ENCODE measurements at places on chromosomes 7 and 10. TPM values are rescaled to one million over a fixed set of nuclear protein-coding genes. Genes with fewer than 3 reads are reported as not detected.

NEUROD6 gene
- not detected for polyA plus RNA-seq

GRCh38 chr7:90269163-90269562 is 24.2 kb downstream of the CFAP69 start:
- DNase-seq = no peak

VENTX gene
- not detected for polyA plus RNA-seq

- DNase-seq = no peak
Observed at GRCh38 chr10:48332166-48332870, 25.8 kb downstream of the MAPK8 start.

DNA sequence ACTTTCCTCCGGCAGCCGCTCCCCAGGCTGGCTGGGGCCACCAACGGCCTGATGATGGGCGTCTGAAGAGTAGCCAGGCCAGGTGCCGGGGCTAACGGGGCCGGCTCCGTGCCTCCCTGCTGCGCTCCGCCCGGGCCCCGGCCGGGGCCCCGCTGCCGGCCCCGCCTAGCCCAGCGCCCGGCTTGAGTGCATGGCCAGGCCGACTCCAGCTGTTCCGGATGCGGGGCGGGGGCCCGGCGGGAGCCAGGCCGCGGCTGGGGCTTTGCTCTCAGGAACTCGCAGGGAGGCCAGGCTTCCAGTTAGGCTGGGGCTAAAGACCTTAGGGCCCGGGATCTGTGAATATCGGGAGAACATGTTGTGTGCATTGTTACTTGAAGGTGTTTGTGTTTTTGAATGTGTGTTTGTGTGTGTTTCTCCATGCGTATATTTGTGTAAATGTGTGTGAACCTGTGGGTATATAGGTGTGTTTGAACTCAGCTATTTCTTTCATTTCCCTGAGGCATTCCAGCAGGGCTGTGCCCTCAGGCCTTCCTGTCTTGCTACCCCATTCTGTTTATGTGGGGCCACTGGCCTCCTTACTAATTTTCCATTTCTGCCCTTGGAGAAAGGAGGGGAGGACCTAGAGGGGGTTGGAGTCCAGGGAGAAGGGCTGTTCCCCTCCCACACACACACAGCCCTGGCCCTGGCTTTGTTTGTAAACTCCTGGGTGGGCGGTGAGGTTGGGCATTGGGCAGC is 1.1 kb upstream of the LBX1 start:
- no peak for DNase-seq

DNA sequence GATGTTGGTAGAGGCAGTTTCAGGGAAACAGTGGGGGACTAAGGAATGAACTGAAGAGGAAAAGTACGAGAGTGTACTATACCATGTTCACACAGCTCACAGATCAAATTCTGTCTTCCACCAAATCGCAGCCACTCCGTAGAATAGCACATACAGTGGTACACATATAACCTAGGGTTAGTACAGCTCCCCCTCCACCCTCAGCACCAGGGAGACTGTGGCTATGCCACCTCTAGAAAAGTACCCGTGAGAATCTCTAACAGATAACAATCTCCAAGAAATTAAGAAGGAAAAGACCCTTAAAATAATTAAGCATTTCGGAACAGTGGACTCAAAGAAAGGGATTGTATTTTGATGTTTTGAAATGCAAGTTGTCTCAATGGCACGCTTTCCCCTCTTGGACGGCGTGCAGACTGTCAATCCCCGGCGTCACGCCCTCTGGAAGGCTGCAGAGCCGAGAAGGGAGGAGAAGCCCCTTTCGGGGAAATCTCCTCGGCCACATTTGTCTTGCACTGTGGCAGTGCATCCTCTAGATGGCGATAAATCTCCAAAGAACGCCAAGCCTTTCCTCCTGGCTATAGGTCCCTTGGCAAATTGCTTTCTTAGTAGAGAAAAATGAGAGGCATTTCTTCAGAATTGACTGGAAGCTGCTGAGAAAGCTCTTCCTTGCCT is 345.0 kb downstream of the REEP3 start:
- DNase-seq = peak; percentile 42

GRCh38 chr7:92766461-92767003 is 69.8 kb downstream of the CDK6 start:
- DNase-seq = peak; percentile 51

DNA sequence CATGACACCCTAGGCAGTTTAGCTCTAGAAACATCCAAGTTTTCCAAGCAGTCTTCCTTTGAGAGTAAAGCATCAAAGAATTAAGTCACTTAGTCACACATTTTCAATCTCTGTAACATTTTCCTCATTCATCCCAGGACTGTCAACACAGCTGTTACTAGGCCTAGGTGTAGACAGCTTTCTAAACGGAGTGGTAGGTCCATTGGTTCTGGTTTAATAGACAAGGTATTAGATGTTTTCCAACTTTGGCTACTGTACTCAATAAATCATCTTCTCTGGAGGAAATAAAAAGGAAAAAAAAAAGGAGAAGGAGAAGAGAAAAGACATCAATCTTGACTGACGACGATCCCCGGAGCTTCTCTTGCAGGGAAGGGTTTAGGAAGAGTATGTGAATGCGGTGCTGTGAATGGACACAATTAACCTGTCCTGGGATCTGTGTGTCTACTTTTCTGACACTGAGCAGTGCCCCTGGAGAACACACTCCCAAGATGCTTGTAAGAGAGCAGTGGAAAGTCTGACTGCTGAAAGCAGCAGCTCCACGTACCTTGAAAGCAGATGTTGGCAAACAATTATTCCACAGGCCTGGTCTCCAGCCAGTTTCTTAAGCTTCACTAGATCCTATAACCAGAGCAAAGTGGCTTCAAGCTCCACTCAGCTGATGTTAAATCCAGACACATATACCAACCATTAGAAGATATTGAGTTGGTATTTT is 59.1 kb downstream of the CXCL12 start:
- no peak for DNase-seq

GRCh38 chr7:100895956-100896731 is 456 bp upstream of the ACHE start:
- peak; percentile 16 for DNase-seq

PHYHIPL gene
- not detected for polyA plus RNA-seq

NPY gene
- polyA plus RNA-seq = not detected

GRCh38 chr7:50792342-50793119 is 9.8 kb upstream of the GRB10 start:
- DNase-seq = peak; percentile 20

GRCh38 chr10:58741673-58742072 is 229.0 kb downstream of the BICC1 start:
- DNase-seq = no peak

DNA sequence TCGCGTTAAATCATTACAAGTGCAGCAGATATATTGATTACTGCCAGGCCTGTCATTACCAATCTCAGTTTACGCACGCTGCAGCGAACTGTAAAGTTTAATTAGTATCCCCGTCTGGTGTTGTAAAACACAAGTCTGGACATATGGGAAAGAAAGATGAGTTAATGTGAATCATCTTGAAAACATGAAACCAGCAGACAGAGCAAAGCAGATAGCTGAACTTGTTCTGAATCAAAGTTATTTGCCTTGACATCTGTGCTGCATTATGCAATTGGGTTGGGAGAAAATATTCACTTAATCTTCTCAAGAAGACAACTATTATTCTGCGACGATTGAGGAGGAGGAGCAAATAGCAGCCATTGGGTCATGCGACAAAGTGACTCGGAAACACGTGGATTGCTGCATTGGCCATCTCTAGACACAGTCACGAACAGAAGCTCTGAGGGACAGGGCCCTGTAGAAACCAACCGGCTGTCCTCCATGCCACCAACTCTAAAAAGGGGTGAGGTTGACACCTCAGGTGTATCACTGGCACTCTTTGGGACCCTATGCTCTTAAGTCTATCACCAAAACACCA is 156.3 kb upstream of the C7orf33 start:
- DNase-seq = peak; percentile 75

GRCh38 chr10:79390551-79391229 is 43.4 kb downstream of the PPIF start:
- no peak for DNase-seq

DNA sequence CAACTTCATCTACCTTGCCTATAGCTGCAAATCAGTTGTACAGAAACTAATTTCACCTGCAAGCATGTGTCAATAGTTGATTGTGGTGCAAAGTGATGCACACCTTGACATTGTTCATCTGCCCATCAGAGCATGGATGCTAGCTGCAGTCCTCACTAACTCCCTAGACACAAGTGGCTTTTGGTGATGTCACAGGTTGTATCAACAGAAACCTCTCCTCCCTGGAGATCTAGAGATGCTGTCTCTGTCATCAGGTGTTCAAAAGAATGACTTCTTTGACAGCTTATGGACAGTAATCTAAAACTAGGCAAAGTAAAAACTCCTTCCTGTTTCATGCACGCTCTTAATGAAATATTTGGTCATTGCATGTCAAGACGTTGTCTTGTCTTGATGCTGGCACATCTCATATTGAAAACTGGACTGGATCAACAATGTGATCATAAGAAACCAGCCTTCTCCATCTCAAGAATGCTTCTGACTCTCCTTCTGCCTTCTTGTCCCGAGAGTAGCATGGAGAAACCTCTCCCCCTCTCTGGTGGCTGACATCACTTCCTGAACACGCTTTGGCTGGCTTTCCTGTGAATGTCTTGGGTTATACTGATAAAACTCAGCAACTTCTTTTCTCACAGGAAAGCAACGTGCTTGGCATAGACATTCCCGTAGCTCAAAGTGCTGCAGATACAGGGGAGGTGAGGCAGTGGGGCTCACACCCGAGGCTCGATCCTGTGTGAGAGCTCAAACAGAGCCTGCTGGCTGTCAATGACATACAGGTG is 176.2 kb upstream of the CDCA7L start:
- DNase-seq = no peak

WEE2 gene
- not detected for polyA plus RNA-seq

DNA sequence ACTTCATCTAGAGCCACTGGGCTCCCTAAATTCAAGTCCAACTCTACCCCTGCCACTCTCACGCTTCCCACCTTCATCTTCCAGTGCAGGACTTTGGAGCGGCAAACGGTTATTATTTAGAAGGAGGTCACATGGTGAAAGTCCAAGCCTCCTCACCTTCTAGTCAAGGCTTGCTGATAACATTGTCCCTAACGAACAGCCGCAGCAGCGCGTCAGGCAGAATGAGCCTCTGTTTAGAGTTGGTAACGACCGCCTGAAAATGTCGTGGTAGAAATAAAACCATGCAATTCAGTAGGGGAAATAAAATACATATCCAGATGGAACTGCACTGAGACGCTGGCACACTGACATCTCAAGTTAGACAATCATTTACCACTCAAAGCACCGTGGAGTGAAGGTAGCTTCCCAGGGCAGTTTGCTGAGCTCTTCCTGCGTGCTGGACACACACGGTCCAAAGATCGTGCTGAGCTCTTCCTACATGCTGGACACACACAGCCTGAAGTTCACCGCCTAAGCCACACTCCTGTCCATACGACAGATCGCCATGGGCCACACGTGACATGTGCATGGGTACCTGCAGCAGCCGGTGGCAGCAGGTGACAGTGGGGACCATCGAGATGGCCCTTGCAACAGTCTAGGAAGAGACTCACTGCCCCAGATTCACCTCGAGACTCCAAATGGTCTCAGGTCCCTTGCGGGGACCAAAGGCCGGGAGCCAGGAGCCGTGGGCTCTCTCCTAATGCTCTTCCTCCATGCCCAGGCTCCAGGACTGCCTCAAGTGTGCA is 323.5 kb downstream of the PTPRN2 start:
- no peak for DNase-seq

GRCh38 chr7:48311464-48312100 is 140.3 kb downstream of the ABCA13 start:
- DNase-seq = no peak

- DNase-seq = no peak
Observed at GRCh38 chr10:102619281-102619981, 24.8 kb upstream of the TRIM8 start.

GRCh38 chr7:141076377-141076776 is 2.5 kb downstream of the TMEM178B start:
- DNase-seq = no peak

SPAM1 gene
- not detected for polyA plus RNA-seq

ASB10 gene
- not detected for polyA plus RNA-seq

TAS2R5 gene
- polyA plus RNA-seq = 0.09 TPM

DNA sequence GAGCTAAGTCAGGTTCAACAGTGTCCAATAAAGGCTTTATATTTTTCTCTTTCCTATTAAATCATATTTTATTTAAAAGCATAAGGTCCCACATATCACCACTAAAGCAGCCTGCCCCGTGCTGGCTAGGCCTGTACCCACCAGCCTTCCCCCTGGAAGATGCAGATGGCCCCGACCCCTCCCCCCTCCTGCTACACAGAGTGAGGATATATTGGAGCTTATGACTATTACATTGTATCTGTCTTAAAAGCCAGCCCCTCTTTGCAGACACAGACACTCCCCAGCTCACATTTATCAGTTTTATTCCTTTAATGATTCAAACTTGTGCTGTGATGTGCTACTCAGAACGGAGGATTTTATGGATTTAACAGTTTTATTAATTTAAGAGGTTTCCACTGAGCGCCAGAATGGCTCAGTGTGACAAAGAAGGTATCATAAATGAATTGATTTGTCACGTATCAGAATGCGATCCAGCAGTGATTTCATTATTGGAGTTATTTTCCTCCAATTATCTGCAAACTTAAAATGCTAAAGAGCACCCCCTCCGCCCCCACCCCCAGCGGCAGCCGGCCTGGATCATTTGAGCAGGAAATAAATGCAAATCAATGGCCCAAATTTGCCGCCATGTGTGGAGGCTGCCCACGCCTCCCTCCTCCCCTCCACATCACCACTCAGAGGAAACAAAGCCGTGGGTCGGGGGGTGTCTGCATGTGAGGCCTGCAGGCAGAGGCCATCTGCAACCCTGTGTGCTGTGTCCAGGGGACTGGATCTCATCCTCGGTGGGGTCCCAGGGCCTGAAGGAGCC is 72.6 kb upstream of the ZMIZ1 start:
- no peak for DNase-seq

GRCh38 chr10:95404462-95404858 is 113.7 kb upstream of the PDLIM1 start:
- DNase-seq = no peak

TDRD1 gene
- 0.03 TPM for polyA plus RNA-seq

GRCh38 chr7:100583132-100584053 is 2.5 kb downstream of the LRCH4 start:
- no peak for DNase-seq

DNA sequence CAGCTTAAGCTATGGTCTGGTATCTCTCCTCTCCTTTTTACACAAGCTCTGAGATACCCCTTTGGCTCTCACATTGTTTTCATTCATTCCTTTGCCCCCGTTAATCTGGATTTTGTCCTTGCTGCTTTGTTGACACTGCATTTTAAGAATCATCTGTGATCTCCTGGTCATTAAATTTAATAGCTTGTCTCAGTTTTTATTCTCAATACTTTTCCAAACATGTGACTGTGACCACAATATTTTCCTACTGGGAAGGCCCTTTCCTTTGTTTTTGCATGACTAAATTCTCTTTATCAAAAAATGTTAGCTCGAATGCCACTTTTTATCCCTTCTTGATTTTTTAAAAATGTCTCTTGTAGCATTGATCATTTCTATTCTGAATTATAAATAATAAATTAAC is 171.2 kb downstream of the SUGCT start:
- DNase-seq = no peak

LRIT1 gene
- not detected for polyA plus RNA-seq

Data from foreskin keratinocyte (primary cell).